ENCODE measurements at places on chromosomes 4 and X.
A peak's percentile ranks its signal among the peaks of the same experiment; 100 is the strongest.

DNA sequence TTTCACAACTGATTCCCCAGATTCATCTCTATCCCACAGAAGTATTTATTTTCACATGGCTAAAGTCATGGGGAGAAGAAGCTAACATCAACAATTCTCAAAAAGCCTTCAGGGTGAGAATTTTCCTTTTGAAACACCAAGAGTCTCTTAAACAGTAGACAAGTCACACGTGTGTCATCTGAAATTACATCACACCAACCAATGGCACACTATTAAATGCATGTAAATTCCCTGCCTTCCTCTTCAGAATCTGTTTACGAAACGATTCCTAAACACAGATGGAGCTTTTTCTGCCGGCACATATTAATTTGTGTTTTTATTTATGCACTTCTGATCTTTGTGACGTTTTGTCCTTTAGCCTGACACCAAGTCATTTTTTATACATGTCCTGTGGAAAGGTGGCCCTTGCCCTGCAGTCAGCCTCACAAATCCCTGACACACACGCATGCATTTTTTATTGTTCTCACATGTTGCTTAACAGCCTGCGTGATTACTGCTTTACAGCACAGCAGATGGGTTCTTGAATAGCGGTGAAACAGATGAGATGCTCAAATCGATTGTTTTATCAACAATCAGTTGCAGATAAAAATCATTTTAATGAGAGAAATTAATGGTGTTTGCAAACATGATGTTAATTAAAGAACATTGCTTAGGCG, 735.9 kb upstream of the TENM3 start:
- no peak for DNase-seq

DNA sequence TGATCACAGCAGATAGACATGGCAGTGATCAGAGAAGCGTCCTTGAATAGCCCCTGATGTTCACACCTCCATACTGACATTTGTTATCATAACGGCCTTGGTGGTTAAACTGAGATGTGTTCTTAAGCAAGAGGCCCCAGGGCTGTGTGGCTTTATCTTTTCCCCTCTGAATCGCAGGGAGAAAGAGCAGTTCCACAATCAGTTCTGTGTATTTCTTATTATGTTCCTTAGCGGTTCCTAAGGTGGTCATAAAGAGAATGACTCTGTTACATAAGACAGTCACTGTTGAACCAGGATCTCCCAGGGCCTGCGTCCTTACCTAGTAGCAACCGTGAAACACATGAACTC, 52.8 kb upstream of the CBR4 start:
- no peak for DNase-seq

DNA sequence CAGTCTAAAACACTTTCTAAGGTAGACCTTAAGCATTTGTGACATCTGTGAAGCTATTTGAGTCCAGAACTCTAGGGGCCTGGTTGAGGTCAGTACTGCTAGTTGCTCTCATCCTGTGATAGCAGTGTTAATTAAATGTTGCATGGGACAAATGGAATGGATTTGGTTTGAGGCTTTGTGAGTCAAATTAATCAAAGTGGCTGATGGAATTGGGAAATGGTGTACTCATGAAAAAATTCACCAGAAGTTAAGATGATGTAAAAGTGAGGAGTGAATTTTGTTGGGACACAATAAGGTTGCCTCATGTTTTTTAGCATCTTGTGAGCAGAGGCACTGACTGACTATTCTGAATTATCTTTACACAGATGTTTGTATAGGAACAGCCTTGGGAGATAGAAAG, 99.2 kb upstream of the ARSJ start:
- DNase-seq: no peak

DNA sequence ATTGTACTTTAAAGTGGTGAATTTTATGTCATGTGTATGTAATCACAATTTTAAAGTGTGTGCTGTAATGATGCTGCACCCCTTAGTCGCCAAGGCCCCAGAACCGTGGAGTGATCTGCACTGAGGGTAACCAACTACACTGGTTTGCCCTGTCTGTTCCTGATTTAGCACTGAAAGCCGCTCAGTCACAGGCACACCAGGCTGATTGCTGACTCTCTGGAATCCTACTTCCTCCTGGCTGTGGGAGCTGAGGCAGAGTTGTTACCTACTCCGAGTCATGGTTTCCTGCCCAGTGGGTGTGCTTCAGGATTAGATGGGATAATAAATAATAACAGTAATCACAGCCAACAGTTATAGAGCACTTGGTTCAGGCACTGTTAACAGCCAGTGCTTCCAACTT, 645.4 kb downstream of the BCOR start:
- no peak for DNase-seq

- DNase-seq: no peak
These were observed 5.4 kb downstream of the SLC25A6 start for GRCh38 chrX:1386338-1387127.

DNA sequence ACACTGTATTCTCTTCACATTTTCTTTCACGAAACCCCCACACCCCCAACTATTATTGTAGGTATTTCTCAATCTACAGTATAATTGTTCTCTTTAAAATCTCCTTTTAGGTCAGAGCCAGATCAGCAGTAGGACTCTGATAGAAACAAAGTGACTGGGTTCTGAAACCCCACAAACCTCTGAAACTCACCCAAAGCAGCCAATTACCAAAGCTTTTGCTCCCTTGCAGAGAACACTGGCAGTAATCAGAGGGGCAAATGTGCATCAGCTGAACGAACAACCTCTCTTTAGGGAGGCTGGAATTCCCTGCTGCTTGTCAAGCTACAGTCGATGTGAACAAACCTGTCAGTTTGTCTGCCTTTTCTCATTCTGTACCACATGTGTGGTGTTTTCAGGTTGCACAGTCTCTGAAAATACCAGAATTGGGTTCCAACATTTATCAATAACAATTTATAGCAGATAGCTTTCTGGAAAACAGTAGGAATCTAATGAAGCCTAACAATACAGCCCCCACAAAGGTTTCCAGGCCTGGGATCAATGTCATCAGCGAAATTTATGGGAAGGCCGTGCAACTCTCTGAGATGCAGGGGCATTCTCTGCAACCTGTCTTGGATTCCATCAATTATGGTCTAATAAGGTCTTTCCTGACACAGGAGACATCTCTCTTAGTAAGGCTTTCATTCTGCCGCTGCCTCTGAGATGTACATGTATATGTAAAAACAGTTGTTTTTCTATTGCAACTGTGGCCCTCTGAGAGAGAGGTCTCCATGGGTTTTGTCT, 395.9 kb downstream of the GPAT3 start:
- no peak for DNase-seq

DNA sequence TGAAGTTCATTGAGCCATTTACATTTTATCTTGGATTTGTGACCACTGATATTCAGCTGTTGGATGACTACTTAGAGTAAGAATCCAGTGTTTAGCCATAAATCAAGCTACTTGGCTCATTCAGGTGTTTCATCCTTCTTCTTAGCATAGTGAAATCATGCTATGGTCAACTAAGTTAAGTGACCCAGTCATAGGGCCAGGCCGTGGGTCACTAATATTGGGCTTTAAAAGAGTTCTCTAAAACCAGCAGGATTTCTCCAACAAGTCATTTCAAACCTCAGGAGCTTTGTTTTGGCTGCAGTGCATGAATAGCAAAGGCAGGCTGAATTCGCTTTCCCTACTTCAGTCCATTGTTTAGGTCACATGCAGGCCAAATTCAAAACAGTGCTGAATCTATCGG, 181.0 kb downstream of the MAML3 start:
- DNase-seq: no peak

DNA sequence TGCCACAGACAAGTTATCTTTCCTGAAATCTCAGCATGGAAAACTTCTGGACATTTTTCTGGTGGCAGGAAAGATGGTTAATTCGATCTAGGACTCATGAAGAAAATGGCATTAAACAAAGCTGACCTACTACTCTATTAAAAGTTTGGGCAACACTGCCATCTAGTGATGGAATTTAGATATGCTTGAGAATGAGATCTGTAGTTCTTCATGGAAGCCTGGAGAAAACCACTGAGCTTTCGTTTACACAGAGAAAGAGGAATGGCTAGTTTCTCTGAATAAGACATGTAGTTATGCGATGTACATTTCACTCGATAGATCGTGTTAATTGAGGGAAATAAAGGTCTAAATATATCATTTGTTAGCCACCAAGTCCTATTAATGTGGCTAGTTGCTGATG, 51.7 kb upstream of the CHRDL1 start:
- DNase-seq: peak; percentile 42

GRCh38 chr4:159229164-159229563, 126.3 kb downstream of the RAPGEF2 start:
- peak; percentile 9 for DNase-seq

DNA sequence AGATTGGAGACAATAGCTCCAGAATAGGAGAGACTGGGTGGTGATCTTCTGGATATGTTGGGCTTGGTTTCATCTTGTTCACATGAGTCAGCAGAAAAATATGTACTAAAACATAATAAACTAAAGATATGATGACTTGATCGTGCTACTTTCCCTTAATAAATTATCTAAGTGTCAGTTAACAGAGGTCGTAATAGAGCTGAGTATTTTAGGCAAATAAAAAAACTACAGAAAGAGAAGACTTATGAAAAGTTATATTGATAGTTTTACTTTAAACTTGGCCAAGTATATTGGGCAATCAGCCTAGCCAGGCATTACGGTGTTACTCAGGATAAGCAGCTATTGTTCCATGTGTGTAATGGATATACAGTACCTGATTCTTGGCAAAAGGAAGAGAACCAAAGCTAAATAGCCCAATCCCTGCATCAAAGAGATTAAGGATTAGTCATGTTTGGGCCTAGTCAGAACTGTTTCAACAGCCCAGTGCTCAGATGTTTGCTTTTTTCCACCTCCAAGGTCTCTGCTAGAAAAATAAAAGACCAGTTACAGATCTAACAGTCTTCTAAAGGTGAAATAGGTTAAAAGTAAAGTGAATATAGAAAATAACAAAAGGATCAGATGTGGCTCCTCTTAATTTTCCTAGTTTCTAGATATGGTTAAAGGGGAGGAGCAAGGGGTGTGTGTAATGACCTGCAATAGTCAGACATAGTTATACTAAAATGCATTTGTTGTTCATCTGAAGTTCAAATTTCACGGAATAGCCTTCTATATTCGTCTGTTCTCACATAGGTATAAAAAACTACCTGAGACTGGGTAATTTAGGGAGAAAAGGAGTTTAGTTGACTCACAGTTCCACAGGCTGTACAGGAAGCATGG, 262.6 kb downstream of the ADGRL3 start:
- no peak for DNase-seq

GRCh38 chr4:118989098-118990080, 100.7 kb downstream of the SYNPO2 start:
- no peak for DNase-seq

DNA sequence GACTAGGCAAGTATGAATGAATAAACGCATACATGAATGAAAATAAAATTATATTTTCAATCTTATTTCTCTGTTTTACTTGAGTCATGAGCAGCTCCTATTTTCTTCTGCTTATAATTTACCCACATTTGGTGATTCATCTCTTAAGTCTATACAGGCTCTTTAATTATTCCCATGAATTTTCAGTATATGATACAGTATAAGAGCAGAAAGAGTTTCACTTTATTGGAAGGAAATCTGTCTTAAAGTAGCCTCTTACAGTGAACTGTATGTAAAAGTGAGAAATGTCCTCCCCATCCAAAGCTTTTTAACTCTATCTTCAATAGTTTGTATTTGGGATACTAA, 50.8 kb downstream of the TMEM165 start:
- DNase-seq: no peak

- no peak for DNase-seq
These were observed 45.9 kb downstream of the NUDT6 start for GRCh38 chr4:122876456-122876855.

DNA sequence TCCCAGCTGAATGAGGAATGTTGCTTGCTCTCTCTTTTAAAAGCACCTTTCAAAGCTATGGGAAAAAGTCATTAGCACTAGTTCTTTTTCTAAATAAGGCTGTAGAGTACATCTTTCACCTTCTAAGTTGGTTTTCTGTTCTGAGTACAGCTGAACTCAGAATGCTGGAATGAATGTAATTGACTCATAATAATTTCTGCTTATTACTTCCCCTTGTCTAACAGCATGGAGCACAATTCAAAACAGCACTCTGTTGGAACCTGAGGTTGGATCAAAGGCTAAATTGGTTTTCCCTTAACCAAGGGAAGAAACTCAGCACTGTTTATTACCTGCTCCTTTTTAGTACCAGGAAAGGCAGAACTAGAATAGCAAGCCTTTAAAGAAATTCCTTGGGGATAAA, 33.5 kb upstream of the CYP2U1 start:
- DNase-seq: no peak
